Astrocyte of the spinal cord (primary cell): ENCODE measurements at places on chromosomes 2 and 18.
A peak's percentile ranks its signal among the peaks of the same experiment; 100 is the strongest.

- DNase-seq, result peak; percentile 1
Measured at GRCh38 chr18:71936744-71937143, 607.4 kb downstream of the CBLN2 start.

- DNase-seq, result no peak
Measured at GRCh38 chr2:205574001-205574400, 108.3 kb upstream of the NRP2 start.

DNA sequence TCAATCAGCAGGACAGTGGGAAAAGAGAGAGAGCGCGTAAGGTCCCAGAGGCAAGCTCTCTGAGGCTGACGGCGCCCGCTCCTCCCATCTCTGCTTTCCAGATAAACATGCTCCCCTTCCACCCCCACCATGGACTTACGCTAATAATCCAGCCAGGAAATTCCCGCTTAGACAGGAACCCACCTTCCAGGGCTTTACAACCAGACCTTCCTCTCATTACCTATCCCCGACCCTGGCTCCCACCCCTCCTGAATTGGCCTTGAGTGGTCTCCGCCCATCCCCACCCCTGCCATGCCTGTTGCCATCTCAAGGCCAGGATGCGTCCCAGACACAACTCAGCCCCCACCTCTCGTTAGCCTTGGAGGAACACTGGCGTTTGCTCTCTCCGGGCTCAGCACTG is 131.1 kb downstream of the SMAD2 start:
- no peak for DNase-seq

DNA sequence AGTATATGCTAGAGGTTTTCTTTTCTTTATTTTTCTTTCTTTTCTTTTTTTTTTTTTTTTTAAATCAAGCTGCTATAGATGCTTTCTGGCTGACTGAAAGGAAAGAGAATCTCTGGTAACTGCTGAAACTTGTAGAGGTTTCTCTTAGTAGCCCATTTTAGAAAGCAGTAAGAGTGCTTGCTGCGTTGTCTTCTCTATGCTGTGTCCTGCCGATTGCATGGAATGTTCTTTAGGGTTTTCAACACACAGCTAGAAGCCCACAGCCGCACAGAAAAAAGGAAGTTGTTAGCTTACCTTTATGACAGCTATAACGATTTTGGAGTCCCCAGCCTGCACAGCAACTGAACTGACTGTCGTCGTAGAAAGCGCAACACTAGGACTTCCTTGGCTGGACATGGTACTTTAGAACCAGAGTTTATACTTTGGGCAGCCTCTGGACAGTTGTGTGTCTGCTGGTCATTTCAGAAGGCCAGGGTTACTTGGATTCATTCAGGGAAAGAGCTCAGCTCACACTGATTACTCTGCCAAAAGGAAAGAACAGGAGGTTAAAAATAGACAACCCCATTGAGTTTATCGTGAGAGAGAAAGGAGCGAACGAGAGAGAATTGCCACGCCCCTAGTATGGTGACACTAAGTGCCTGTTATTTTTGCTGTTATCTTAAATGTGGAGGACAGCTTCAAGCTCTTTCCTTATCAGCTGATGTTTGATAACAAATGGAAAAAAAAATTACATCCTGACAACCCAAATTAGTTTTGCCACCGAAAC is at the start of gene CCDC141:
Gene CCDC141, minus strand, starts transcription at position 592 of the 766 bp plus-strand sequence. Its CDS starts 196 bp downstream, at position 396.
- DNase-seq, result no peak

DNA sequence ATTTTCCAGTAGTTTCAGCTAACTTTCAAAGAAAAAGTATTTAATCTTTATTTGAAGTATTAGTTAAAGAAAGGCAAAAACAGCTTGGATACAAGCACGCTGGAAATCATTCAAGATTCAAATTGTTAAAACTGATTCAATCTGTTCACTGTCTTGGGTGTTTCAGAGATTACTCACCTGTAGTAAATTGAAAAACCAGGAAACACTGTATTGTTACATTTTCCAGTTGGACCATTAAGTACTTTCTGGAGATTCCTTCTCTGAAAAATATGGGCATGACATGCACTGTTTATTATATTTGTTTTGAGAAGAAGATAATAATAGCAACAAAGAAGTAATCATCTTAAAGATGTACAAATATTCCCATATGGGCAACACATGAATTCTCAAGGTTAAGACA is 196.1 kb downstream of the UBE2E3 start:
- no peak for DNase-seq

DNA sequence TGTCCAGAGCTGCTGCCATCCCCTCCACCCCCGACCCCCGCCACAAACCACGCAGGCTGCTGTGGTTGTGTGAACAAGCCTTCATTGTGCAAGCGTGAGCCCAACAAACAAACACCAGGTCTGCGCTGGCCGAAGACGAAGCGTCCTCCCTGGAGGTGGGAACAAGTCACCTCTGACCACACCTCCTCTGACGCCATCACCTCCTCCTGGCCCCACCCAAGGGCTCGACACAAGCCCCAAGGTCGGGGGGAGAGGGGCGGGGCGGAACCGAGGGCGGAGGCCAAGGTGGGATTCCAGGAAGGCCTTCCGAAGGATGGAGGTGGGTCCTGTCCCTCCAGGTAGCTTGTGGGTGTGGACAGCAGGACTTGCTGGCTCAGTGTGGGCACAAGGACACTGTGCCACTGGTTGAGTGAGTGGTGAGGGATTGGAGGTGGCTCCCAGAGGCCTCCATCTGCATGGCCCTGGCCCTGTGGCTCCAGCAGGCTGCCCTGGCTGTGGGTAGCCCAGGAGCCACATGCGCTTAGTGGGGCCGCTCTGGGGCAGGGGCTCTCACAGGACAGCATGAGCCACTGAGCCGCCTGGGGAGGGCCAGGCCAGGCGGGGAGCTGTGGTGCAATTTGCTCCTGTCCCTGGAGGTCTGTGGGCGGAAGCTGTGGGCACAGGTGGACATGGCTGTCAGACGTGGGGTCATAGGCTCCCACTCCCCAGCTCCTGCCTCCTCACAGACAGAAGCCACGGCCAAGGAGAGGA is 7.4 kb upstream of the GPR17 start:
- DNase-seq, result peak; percentile 21
